Epithelial cell of esophagus (primary cell): ENCODE measurements at places on chromosomes 1 and 21.
A peak's percentile ranks its signal among the peaks of the same experiment; 100 is the strongest.

DNA sequence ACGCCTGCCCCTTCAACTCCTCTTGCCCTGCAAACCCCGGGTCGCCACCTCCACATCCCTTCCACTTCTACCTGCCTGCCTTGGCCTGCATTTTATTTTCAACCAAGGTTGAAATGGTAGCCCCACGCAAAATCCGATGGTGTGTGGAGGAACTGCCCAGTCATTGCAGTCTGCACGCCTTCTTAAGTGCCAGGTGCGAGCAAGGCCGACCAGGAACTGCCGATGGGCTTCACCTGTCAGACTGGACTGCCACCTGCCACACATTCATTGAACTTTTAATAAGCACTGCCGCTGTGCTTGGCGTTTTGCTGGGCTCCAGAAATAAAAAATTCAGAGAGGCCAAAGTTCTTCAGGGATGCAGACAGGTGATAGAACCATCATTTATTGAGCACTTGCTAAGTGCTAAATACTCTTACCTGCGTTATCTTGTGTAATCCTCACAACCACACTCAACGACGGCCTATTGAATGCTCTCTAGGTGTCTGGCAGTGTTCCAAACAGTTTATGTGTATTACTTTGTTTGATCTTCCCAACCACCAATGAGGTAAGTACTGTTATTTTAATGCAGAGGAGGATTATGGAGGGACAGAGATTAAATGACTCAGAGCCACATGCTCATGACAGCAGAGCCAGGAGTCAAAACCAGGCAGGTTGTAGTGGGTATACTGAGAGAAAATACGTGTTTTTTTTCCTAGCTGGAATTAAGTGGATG lies 36.2 kb downstream of the CACHD1 start:
- peak; percentile 80 for DNase-seq

- DNase-seq = no peak
Observed at GRCh38 chr1:81513796-81514354, 286.9 kb upstream of the ADGRL2 start.

DNA sequence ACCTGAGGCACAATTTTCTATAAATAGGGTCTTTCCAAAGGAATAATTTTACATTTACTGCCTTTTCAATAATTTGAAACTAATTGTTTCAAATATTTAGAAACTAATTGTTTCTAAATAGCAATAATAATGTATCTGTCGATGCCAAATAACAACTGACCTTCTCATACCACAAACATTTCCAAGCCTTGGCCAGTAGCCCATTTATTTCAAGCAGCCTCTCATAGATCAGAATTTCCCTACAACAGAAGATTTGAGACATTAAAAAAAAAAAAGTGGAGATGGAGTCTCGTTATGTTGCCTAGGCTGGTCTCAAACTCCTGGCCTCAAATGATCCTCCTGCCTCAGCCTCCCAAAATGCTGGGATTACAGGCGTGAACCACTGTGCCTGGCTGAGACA lies 2.1 kb upstream of the GFI1 start:
- no peak for DNase-seq

GRCh38 chr1:228972576-228972975 lies 237.3 kb downstream of the RHOU start:
- no peak for DNase-seq

DNA sequence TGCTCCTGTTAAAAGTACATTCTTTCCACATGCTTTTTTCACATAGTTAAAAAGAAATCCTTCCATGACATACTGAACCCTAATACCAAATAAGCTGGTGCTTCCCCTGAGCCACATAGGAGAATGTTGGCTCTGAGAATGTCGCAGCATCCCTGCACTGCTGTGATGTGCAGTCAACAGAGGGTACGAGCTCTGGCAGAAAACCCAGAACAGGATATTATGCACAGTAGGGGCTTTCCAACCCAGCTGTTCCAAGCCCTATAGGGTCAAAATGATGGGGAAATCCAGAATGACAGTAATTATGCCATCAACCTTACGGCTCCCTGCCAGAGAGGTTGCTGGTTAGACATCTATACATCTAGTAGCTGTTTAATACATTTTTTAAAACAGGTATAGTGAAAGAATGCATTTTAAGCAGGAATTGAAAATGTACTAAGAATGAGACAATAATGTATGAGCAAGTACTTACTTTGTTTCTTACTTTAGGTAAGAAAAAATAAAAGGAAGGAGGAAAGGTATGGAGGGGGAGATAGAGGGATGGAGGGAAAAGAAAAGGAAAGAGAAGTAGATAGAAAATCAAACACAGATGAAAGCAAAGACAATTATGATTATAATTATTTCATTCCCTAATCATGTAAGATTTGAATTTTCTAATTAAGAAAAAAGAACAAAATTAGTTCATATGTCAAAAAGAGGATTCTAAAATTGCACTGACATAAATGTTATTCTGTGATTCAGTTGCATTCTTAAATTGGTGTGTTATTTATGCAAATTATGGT lies 126.0 kb downstream of the NR5A2 start:
- DNase-seq = no peak

- no peak for DNase-seq
Observed at GRCh38 chr1:1259540-1259939, 13.0 kb upstream of the C1QTNF12 start.

GRCh38 chr1:165598676-165599059 lies 32.4 kb upstream of the MGST3 start:
- no peak for DNase-seq

- DNase-seq = no peak
Observed at GRCh38 chr1:229180161-229180560, 90.8 kb upstream of the RAB4A start.

DNA sequence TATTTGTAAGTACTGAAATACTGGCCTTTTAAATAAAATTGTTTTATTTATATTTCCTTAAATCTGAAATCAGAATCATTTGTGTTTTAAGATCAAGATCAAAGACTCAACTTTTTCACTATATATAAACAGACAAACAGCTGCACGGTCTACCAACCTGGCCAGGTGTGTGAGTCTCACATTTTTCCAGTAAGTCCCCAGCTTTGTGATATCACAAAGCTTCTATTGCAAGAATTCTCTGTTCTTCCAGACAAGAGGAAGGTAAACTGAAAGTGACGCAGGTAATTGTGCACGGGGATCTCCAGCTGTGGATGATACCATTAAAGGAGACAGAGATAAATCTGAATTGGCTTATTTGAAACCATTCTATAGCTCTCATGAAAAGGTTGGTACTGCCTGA lies 41.2 kb upstream of the CYP2J2 start:
- DNase-seq = no peak

DNA sequence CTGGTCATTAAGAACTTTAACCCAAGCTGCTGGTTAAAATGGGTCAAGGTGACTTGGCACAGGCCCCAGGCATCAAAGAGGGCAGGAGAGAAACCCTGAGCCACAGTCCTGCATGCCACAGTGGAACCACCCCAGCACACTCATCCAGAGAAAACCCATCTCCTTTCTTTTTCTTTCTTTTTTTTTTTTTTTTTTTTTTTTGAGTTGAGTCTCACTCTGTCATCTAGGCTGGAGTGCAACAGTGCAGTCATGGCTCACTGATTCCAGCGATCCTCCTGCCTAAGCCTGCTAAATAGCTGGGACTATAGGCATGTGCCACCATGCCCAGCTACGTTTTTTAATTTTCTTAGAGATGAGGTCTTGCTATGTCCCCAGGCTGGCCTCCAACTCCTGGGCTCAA lies 109.2 kb upstream of the RAB4A start:
- DNase-seq = peak; percentile 20

DNA sequence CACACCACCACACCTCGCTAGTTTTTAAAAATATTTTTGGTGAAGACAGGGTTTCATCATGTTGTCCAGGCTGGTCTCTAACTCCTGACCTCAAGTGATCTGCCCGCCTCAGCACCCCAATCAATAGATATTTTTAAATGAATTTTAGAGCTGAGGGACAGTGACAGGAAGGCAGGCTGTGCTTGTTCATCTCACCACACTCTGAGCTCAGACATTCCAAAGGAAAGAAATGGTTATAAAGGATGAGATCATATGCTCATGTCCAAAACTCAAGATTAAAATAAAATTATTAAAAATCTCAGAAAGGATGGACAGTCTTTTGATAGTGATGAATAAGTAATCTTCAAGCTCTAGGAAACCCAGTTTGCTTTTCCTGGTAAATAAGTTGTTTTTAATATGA lies 40.9 kb downstream of the L1TD1 start:
- DNase-seq = no peak

DNA sequence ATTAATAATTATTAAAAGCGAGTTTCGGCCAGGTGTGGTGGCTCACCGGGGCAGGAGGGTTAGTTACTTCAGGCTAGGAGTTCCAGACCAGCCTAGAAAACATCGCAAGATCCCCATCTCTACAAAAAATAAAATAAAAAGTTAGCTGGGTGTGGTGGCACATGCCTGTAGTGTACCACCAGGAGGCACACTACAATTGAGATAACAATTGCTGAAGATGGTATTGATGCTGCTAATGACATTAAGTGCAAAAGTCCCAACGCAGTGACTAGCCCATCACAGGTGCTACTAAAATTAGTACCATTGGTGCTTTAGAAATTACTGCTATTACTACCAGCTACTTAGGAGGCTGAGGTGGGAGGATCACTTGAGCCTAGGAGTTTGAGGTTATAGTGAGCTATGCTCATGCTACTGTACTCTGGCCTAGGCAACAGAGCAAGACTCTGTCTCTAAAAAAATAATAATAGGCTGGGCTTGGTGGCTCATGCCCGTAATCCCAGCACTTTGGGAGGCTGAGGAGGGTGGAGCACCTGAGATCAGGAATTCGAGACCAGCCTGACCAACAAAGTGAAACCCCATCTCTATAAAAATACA lies 156.6 kb downstream of the GREM2 start:
- DNase-seq = peak; percentile 18

- no peak for DNase-seq
Observed at GRCh38 chr1:236103059-236103458, 38.2 kb upstream of the NID1 start.

- DNase-seq = no peak
Observed at GRCh38 chr1:236618507-236618906, 14.2 kb upstream of the HEATR1 start.

GRCh38 chr1:12636098-12636950 lies 7.6 kb upstream of the AADACL4 start:
- no peak for DNase-seq

- peak; percentile 91 for DNase-seq
Observed at GRCh38 chr1:37932759-37933158, 14.1 kb downstream of the INPP5B start.

DNA sequence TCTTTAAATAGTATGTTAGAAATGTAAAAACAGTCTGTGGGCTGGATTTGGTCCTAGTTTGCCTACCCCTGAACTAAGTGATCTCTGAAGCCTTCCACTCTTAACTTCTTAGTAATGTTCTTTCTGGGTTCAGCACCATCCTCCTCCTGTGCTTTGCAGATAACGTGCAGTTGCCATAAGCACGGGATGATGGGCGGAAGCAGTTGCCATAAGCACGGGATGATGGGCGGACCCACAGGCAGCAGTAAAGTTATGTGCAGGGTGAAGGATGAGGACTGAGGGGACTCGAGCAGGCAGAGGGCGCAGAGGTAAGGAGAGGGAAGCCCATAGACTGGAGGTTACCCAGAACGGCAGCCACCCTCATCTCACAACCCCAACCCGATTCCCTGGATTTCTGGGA lies 25.6 kb downstream of the GPA33 start:
- no peak for DNase-seq

DNA sequence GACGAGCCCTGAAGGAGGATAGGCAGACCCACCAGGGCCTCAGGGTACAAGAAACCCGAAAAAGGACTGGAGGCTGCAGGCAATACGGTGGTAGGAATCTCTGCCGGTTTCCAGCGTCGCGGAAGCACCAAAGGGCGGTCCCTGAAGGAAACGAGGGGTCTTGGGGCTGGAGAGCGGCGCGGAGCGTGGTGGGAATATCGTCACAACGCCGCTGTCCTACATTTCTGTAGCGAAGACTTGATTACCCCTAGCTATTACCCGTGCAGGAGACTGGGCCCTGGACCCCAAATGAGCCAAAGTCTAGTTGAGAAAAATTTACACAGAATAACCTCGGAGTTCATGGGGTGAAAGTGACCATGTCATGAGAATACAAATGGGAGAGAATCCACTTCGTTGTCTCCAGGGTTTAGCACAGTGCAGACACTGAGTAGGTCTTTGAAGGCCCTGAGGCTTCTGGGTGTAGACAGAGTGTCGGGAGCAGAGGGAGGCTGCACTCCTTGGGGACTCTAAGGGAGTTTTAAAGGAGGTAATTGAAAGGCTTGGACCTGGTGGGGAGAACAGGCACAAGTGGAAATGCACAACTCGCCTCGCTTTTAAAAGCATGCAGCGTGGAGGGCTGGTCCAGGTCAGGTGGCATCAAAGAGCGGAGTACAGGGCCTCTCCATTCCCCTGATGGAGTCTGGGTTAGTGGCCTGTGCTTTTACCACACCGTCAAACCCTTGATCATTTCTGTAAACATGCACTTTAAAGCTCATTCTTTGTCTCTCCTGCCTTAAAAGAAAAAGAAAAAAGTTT lies 1.5 kb downstream of the ATP1A1 start:
- peak; percentile 30 for DNase-seq

- no peak for DNase-seq
Observed at GRCh38 chr1:63122079-63122478, 200.3 kb upstream of the FOXD3 start.

- peak; percentile 89 for DNase-seq
Observed at GRCh38 chr1:6490181-6491080, 1.0 kb downstream of the PLEKHG5 start.

GRCh38 chr1:211925016-211925415 lies 94.5 kb upstream of the LPGAT1 start:
- peak; percentile 74 for DNase-seq

DNA sequence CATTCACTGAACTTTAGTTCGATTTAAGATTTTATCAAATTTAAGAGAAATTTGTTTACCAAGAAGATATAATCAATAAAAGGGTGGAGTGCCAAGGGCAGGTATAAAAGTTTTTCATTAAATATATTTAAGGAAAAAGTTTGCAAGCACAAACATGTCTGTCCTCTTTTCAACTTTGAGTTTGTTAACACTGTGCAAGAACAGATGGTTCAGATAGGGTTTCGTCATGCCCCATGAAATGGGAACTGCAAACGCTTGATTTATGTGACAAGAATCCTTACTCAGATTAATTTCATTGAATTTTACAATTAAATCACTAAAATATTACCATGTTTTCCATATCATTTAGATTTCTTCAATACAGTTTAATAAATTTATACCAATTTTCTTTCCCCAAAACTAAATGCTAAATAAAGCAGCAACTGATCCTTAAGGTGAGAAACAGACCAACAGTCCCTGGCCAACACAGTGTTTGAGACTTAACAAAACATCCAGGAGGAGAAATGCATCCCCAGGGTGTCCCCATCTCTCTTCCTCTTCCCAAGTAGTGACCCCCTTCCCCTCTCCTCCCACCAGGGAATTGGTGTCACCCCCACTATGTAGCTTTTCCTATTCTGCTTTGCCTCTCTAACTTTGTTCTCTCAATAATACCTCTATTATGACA lies 292.9 kb downstream of the LTN1 start:
- DNase-seq = peak; percentile 68

DNA sequence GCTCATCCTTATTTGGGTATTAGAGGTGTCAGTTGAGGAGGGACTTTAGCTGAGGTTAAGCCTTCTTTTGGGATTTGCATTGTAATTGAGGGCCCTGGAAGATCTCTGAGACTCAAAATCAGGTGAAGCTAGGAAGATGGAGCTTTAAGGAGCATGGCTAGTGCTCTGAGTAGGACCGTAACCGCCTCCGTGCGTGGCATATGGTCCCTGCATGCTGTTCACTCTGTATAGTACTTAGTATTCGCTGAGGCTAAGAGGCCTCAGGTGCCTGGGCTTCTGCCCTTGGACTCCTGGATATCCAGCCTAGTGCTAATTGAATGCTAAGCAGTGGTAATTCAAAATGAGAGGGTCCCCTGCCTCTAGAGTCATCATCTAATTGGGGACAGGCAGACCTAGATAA lies 22.5 kb downstream of the NSUN4 start:
- DNase-seq = no peak

- DNase-seq = no peak
Observed at GRCh38 chr1:235736263-235736662, 86.7 kb upstream of the GNG4 start.
